ENCODE measurements at places on chromosomes 2 and 18.

- DNase-seq = no peak
Observed at GRCh38 chr2:168461178-168461941, 5.3 kb downstream of the CERS6 start.

GRCh38 chr2:127735537-127736399, 34.5 kb downstream of the SFT2D3 start:
- DNase-seq = peak; percentile 37

- DNase-seq = no peak
Observed at GRCh38 chr2:28413152-28413898, 20.7 kb downstream of the FOSL2 start.

GRCh38 chr2:227597036-227597435, 1.7 kb upstream of the SCYGR2 start:
- no peak for DNase-seq

- no peak for DNase-seq
Observed at GRCh38 chr2:174518395-174518794, 31.6 kb upstream of the GPR155 start.

DNA sequence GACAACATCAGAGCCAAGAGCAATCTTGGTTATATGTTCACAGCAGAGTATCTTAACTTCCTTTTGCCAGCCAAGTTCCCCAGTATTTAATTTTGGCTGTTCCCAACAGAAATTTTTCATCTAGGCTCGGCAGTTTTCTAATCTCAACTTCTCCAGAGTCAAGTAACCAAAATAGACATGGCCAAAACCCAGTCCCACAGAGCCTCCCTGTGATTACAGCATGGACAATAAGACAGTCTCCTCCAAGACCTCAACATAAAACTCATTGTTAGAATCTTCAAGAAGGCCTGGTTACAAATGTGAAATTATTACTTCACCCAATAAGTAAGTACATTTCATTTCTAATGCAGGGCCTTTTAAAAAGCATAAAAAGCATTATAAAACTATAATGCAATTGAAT, 445.7 kb downstream of the NCKAP5 start:
- no peak for DNase-seq

GRCh38 chr18:58535340-58536201, 93.3 kb downstream of the ALPK2 start:
- no peak for DNase-seq

DNA sequence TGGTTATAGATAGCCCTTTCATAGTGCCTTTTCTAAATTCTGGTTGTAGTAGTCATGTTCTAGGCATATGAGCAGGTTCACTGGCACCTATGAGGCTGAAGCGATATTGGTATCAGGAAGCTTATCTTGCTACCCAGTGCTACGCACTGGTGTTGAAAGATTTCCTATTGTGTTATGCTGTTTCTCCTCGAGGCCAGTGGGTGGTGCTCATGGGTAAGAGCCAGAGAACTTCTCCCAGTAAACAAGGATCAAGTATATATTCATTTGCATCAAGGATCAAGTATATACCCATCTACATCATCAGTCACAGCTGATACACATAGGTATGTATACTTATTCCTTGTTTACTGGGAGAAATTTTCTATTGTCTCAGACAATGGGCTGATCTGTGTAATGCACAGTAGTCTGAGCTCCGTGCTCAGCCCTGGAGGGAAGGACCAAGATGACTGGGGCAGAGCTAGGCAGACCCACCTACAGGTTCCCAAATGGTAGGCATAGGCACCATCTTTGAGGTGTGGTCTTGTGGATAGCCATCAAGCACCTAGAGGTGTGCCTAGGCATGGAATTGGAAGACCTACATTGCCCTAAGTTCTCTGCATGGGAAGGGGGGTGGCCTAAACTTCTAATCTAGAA, 101.2 kb upstream of the GALNT13 start:
- DNase-seq = no peak

- DNase-seq = no peak
Observed at GRCh38 chr2:156574112-156574511, 137.9 kb downstream of the GPD2 start.

GRCh38 chr2:52732849-52733395, 1034.7 kb upstream of the CHAC2 start:
- no peak for DNase-seq

DNA sequence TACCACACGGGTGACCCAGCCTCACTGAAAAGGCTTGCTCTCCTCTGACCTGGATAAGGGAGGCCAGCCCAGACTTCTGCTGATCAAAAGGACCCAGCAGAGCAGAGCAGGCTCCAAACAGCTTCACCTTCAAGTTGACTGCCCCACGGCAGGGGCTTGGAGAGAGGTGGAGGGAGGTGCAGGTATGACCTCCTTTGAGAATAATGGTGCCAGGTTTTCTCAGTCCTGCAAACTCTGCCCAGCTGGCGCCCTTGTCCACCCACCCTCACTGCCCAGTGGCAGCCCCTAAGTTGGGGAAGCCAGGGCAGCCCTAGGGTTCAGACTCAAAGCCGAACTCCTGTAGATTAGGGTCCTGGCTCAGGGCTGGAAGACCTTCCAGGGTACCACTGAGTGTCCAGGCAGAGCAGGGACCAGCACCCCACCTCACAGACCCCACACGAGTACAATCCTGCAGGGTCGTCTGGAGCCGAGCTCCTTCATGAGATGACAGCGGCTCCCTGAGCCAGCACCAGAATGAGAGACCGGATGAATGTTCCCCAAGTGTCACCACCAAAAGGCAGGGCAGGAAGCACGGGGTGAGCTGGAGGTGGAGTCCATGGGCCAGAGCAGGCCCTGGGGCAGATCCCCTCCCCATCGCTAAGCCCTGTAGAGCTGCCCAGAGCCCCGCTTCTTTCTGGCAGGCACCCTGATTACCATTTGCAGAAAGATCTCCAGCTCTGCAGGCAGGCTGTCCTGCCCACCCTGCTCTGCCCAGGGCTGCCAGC, 3.6 kb upstream of the GPC1 start:
- no peak for DNase-seq

Measured in HepG2 (cell line).